ENCODE measurements at places on chromosomes 1 and 21. TPM values are rescaled to one million over a fixed set of nuclear protein-coding genes. Genes with fewer than 3 reads are reported as not detected.

Gene RSPO1
- not detected for total RNA-seq

Gene TDRD5
- total RNA-seq = not detected

Gene TPTE
- not detected for total RNA-seq

Gene CFAP45
- total RNA-seq = 3.4 TPM

- DNase-seq = no peak
Measured at GRCh38 chr1:222329493-222330045, 218.3 kb downstream of the HHIPL2 start.

DNA sequence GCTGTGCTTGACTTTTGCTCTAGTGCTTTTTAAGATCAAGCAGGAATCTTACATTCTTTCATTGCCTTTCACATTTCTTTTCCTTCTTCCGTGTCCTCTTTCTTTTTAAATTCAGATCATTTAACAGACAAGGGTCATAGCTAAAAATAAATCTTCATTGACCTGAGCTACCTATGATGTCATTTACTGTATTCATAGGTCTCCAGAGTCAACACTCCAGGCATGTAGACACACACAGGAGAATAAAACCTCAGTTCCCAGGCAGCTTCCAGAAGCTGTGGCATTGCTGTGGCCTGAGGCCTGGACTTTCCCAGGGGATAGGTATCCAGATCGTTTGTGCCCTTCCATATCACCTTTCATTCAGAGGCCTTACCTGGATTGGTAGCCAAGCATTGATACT is 38.5 kb upstream of the ENAH start:
- DNase-seq = no peak

DNA sequence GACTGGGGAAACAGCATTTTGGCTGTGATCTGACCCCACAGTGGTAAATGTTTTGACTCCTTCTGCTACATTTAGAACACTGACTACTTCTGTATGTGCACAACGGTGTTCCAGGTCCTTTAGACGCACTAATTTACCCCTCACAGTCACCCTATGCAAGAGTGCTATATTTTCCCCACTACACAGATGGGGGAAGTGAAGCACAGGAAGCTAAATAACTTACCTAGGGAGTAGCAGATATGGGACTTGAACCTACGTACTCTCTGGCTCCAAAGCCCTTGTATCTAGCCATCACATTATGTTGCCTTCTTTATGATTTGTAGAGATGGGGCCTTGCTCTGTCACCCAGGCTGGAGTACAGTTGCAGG is 49.3 kb downstream of the GADD45A start:
- DNase-seq = no peak

DNA sequence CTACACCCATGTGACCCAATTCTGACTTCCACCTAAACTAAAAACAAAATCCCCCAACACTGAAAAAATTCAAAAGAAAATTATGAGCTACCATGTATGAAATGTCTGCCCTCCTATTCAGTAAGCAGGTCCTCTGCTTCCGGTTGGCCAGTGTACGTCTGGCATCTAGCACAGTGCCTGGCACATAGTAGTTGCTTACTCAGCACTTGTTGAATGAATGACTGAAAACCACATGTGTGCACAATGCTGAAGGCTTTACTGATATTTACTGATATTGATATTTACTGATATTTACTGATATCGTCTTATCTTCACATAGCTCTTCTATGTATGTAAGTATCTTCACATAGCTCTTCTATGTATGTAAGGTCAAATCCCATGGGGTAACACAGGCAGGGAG is 642.2 kb downstream of the SMYD3 start:
- DNase-seq = no peak

DNA sequence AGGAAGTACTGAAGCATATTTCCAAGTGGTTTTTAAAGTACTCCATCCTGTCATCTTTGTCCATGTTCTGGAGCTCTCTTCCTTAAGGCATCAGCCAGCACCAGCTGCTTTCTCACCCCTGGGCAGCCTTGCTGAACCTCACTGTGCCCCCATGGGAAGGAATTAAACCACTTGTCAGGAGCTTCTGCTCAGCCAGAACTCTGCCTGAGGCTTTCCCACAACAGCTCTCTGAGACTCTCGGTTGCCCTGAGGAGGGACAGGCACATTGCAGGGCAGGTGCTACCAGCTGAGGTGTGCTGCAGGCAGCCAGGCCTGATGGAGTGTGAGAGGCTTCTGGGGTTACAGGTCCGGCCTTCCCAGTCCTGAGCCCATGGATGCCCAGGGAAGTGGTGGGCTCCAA is 30.9 kb downstream of the FAM163A start:
- DNase-seq = no peak

DNA sequence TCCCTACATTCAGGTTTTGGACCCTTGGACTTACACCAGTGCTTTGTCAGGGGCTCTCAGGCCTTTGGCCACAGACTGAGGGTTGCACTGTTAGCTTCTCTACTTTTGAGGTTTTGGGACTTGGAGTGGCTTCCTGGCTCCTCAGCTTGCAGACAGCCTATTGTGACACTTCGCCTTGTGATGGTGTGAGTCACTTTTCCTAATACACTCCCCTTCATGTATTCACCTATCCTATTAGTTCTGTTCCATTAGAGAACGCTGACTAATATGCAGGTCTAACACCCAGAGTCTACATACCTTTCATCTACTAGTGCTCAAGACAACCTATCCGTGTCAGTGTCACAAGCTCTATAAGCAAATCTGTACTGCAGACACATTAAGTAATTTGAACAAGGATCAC is 605.3 kb downstream of the KCNT2 start:
- DNase-seq = no peak

DNA sequence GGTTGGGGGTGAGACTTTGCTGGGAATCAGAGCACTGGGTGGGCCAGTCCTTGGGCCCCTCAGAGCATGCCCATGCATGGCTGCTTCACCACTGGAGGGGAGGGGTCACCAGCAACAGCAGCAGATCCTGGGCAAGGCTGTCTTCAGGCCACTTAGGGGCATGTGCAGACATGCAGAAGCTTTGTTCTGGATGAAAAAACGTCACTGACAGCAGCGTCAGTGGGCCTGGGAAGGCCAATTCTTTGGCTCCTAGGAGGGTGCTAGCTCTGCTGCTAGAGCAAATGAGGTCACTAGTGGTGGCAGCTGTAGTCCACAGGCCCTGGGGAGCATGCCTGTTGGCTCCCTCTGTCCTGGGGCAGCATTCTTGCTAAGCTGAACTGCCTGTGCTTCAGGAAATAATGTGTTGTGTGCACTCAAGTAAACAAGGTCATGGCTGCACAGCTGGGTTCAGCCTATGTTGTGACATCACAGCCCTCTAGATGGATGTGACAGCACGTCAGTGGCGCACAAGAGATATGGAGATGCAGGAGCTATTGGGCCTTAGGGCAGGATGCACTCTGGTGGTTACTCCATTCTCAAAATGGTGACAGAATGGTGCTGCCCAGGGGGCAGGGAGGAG is 27.0 kb downstream of the ZC3H11B start:
- DNase-seq = no peak

DNA sequence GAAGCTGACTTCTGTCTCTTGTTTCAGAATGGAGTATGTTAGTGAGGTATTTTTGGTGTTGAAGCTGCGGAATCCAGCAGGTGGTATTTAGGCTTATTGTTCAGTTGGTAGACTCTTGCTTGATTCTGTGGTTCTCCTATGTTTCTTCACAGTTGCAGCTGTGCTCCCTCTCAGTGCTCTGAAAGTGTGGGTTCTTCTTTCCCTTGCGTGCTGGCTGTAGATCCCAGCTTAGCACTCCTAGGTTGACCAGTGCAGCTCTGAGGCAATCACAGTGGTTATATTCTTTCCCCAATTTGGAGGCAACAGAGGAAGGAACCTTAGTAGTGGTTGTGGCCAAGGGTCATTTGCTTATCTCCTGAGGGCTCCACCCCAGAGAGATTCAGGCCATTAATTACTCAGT is 269.2 kb upstream of the NRIP1 start:
- no peak for DNase-seq

All from right cardiac atrium (tissue), 5 donors.